ENCODE measurements at places on chromosomes 13 and 19. TPM values are rescaled to one million over a fixed set of nuclear protein-coding genes. Genes with fewer than 3 reads are reported as not detected.

The C13orf46 gene
- total RNA-seq, result under 0.01 TPM

The SULT2A1 gene
- not detected for total RNA-seq

The PLIN4 gene
- not detected for total RNA-seq

The SLC7A9 gene
- total RNA-seq, result not detected

The ZNF536 gene
- total RNA-seq, result under 0.01 TPM

The ATF5 gene
- total RNA-seq, result 2.9 TPM

The PROZ gene
- not detected for total RNA-seq

The CYP4F12 gene
- not detected for total RNA-seq

The U2AF1L4 gene
- total RNA-seq, result 3.9 TPM

The SIGLECL1 gene
- total RNA-seq, result not detected

The KIR3DL2 gene
- not detected for total RNA-seq

The B3GNT8 gene
- total RNA-seq, result 4.4 TPM

The CD37 gene
- total RNA-seq, result not detected

The MAG gene
- not detected for total RNA-seq

The ZNF468 gene
- total RNA-seq, result 27.4 TPM

The ZNF578 gene
- 0.30 TPM for total RNA-seq

The PRODH2 gene
- total RNA-seq, result not detected

The KANK3 gene
- 14.6 TPM for total RNA-seq

The C1QTNF9B gene
- not detected for total RNA-seq

The ZNF835 gene
- total RNA-seq, result under 0.01 TPM

The GJB6 gene
- total RNA-seq, result not detected

The LRRC63 gene
- total RNA-seq, result not detected

The LILRB1 gene
- not detected for total RNA-seq
